ENCODE measurements at places on chromosomes 16 and 17.
A peak's percentile ranks its signal among the peaks of the same experiment; 100 is the strongest.

DNA sequence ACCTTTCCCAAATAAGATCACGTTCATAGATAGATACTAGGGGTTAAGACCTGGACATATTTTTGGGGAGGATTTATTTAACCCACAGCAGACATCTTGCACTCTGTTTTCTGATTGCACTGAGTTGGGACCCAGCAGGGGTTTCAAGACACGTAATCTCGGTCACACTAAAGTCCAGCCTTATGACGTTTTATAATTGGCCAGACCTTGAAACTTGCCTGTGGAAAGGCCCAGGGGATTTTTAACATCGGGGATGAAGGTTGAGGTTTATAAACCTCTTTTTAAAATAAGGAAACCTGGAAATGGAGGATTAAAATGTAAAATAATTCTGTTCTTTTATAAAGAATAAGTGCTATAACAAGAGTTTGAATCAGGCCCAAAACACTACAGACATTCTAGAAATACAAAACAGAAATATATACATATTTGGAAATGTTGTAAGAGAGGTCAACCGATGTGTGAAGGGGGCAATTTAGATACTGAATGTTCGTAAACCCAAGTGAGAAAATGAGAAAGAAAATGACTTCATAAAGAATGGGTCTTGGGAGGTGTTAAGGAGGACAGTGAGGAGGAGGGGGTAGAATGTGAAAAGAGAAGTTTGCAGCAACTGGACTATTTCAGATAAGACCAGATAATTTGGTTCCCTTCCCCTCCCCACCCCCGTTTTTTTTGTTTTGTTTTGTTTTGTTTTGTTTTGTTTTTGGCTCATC is 61.1 kb upstream of the NOL11 start:
- no peak for DNase-seq

DNA sequence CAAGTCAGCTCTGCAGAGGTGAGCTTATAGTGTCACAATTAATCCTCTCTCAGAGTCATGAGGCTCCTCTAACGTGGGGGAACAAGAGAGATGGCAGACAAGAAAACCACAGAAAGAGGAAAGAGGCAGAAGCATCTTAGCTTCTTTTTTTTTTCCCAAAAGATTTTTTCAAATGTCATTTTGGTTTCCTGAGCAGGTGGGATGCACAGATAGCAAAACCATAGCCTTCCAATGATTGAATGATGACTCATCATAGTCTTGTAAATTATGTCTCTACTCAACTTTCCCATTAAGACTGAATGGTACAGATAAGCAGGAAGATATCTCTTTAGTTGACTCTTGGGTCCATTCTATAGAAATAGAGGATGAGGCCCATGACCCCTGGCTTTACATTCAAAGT is 162.8 kb upstream of the ZFHX3 start:
- DNase-seq: no peak

GRCh38 chr16:30395992-30396585 is 869 bp downstream of the ZNF48 start:
- no peak for DNase-seq

DNA sequence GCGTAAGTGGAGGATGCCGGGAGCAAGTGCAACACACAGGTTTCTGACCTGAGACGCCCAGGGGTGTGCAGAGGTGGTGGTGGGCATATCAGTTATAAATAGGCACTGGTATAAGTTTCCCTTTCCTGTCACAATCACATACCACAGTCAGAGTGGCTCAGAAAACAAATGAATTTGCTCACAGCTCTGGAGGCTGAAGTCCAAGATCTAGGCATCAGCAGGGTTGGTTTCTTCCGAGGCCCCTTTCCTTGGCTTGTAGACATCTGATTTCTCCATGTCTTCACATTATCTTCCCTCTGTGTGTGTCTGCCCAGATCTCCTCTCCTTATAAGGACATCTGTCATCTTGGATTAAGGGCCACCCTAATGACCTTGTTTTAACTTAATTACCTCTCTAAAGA is 250.5 kb upstream of the TNRC6C start:
- peak; percentile 19 for DNase-seq

GRCh38 chr17:35148144-35148543 is 527 bp downstream of the UNC45B start:
- DNase-seq: peak; percentile 50

DNA sequence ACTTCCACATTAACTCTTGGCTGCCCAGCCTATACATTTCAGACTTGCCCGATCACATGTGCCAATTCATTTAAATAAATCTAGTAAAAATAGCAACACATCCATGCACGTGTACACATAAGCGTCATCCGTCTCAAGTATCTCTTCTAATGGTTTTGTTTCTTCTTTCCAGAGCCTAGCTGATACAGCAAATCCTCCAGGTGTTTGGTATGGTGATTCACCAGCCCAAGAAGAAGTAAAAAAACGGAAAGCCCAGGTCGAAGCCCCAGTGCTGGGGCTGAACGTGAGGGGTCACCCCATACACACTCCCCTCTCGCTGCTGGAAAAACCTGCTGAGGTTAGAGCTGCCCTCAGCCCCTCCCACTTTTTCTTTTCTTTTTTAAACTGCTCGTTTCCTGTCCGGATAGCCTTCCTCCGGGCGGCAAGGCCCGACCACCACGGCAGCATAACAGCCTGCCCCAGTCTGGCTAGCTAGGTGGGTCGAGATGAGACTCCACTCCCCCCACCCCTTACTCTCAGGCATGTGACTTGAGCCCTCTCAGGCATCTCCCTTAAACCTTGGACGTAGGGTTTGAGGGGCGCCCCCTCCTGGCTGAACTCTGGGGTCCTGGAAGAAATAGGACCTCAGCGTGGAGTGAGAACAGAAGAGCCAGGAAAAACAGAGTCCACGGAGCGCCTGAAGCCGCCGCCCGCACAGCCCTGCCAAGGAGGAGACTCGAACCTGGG is 13.9 kb upstream of the OR1F1 start:
- no peak for DNase-seq

GRCh38 chr16:87661561-87661960 is 59.3 kb downstream of the JPH3 start:
- no peak for DNase-seq

GRCh38 chr17:66755101-66755943 is 79.6 kb upstream of the CACNG5 start:
- no peak for DNase-seq

DNA sequence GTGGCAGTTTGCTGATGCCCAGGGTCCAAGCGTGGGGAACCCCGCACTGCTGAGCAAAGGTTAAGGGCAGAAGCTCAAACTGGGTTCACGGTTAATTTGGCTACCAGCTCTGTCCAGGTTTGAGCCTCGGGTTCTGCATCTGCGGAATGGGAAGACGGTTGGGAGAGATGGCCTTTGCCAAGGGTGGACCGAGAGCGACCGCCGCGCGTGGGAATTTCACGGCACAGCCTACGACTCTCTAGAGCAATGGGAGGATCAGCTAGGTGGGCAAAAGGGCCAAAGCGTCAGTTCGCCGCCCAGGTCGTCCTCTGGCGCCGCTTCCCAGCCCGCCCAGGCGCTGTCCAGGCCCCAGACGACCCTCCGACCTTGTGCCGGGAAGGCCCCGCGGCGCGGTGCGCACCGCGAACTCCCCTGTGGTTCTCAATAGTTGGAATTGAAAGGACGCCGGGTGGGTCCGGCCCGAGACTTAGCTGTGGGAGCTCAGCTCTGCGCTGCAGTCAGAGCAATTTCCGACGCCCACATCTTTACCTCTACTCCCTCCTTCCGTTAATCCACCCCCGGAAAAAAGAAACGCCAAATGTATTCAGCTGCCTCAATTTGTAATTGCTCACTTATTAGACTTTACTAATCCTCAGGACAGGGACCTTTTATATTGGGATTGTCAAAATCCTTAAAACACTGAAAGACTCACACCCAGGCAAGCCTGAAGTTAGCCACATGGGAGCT is 2.5 kb upstream of the HS3ST3B1 start:
- DNase-seq: no peak

DNA sequence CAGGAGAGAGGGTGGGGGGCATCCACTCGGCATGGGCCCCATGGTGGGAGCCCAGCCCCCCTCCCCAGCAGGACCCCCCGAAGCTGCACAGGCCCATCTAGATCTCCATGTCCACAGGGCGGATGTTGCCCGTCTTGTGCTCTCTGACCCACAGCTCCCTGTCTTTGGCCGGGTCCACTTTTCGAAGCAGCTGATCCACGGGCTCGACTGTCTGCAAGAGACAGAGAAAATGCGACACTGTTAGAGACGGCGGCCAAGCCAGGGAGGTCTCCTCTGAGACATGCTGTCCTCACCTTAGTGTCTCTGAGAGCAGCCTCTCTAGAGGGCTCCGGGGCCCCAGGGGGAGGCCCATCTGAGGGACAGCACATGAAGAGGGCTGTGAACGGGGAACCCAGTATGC is 12.1 kb upstream of the RCVRN start:
- no peak for DNase-seq

GRCh38 chr16:4693956-4694641 is 737 bp downstream of the NUDT16L1 start:
- DNase-seq: no peak

DNA sequence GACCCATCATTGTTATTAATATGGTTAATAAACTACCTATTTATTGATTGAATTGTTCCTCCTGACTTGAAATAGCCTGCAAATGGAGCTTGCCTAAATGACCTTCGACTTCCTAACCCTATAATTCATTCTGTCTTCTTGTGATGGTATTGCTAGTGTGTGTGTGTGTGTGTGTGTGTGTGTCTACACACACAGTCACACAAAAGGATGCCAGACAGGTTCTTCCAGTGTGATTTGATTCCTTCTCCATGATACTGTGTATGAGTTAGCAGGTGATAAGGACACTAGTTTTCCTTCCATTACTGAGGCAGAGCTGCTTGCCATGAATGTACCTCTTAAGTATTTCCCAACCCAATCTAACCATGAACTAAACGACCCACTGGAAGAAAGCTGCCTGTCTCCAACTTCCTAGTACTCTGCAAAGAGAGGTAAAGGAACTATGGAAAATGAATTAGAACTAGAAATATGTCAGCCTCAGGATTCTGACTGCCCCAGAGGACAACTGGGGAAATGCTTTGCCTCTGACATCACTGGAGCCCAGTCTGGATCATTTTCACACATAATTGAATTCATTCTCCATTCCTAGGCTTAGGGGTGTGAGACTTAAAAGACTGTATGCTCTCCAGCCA is 3.5 kb upstream of the CDC6 start:
- peak; percentile 14 for DNase-seq

- no peak for DNase-seq
Observed at GRCh38 chr17:16379654-16380053, 1.2 kb upstream of the UBB start.

DNA sequence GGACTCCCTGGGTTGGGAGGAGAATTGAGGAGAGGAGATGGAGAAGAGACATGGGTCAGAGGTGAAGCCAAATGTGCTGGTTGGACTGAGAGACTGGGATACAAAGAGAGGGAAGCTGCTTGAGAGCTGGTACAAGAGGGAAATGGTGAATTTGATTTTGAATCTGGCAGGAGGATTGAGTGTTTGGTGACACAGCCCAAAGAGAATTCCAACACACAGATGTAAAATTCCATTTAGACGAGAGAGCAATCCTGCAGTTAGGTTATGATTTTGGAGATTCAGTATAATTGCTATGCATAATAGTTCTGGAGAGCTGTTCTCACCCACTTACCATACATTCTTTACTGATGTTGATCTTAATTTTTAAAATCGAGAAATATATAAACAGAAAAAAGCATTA is 57.7 kb downstream of the HSD17B2 start:
- DNase-seq: no peak

DNA sequence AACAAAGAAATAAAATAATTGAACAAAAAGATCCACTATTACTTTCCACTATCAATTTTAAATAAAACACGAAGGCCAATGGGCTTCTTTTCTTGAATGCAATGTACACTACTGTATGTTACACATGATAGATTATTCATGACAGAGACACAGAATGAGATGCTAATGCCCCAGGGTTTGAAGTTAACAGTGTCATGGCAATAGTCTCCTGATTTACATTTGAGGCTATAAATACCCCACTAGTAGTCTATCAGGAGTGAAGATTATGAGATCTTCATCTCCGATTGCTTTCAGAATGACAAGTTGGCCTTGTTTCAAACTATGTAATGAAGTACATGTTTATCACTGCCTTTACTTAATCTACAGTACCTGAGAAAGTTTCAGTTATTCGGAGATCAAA is 84.4 kb downstream of the RPGRIP1L start:
- no peak for DNase-seq

DNA sequence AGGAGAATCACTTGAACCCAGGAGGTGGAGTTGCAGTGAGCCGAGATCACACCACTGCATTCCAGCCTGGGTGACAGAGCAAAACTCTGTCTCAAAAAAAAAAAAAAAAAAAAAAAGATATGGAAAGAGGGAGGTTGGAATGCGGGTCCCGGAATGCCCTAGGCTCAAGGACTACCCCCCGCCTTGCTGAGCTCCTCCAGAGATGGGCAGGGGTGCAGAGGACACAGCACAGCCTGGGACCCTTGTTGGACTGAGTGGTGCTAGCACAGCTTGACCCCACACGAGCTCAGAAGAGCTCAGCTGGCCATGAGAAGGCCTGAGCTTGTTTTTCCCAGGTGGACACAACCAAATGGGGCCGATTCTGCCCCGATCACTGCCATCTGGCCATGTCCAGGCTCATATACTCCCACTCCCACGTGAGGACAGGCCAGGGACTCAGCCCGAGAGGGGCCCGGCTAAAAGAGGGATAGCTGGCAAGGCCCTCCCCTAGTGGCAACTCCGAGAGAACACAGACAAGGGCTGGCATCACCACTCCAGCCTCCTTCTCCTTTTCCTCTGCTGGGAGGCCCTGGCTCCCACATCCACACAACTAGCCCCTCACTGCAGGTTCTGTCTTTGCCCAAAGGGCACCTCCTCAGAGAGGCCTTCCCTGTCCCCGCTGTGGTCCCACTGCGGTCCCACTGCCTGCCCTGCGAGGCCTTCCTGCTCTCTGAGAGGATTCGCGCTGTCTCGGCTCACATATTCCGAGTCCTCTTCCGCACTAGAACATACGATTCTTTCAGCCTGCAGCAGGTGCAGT is 11.0 kb downstream of the SGCA start:
- DNase-seq: no peak

DNA sequence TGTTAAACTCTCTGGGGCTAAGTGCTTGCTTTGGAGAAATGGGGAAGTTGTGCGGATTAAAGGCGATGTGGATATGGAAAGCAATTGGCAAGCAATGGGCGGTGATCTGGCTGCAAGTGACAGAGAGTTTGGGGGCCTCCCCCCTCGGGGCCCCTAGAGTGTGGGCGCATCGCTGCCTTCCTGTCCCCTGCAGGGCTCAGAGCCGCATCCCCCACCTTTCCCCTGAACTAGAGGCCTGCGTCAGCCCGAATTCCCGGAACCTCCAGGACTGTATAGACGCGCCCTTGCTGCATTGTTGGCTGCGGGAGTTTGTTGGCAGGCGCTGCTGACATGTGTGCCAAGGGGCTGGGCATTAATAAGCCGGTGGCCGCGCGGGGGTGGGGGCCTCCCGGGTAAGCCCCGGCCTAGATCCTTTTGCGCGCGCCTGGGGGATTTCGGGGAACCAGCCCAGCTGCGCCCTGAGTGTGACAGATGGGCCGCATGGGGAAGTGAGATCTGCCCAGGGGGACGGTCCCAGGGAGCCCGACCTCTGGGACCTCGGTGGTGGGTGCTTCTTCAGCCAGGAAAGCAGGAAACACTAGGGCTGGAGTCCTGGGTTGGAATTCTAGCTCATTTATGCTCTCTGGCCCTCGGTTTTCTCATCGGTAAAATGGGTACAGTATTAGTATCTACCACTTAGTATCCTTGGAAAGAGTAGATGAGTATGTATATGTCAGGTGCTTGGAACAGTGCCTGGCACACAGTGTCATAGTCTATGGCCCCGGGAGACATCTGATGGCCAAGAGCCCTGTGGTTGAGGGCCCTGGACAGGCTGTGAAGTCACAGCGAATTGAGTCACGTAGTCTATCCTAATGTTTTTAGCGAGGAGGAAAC is 1.0 kb downstream of the EEF2K start:
- peak; percentile 93 for DNase-seq

- DNase-seq: peak; percentile 68
Observed at GRCh38 chr16:57704905-57705852, 10.6 kb downstream of the DRC7 start.

Data from coronary artery (tissue), 2 donors.